ENCODE measurements at places on chromosomes 13 and 19. TPM values are rescaled to one million over a fixed set of nuclear protein-coding genes. Genes with fewer than 3 reads are reported as not detected.

Gene KLK11
- not detected for total RNA-seq

Gene CYP2A6
- not detected for total RNA-seq

Gene MEIS3
- total RNA-seq = 9.8 TPM

Gene C19orf44
- total RNA-seq = 5.0 TPM

Gene KLF1
- total RNA-seq = 0.69 TPM

Gene CBY2
- total RNA-seq = not detected

Gene WASF3
- 46.3 TPM for total RNA-seq

Gene SNRPD2
- total RNA-seq = 123 TPM

Gene CYP4F12
- total RNA-seq = 5.9 TPM

Gene TTC9B
- total RNA-seq = 0.28 TPM

Gene SLC7A1
- total RNA-seq = 60.5 TPM

Gene IER2
- 201 TPM for total RNA-seq

Gene LILRA1
- total RNA-seq = 2.5 TPM

Gene PROSER1
- 19.4 TPM for total RNA-seq

Gene SLC8A2
- 0.47 TPM for total RNA-seq

Gene MAST1
- total RNA-seq = not detected

Gene PLPP2
- total RNA-seq = 13.7 TPM

Gene ANKRD27
- total RNA-seq = 38.5 TPM

Gene CSNK1G2
- total RNA-seq = 53.6 TPM

Gene KIR2DL3
- total RNA-seq = not detected

Gene ZNF414
- total RNA-seq = 7.8 TPM

Gene ZNF805
- 14.8 TPM for total RNA-seq

Gene LILRB4
- 36.7 TPM for total RNA-seq

Gene CEACAM8
- total RNA-seq = not detected

Gene JUNB
- total RNA-seq = 2,498 TPM

Gene URAD
- 1.3 TPM for total RNA-seq

Gene RYR1
- total RNA-seq = 1.9 TPM

Gene C13orf42
- not detected for total RNA-seq

Gene OBI1
- total RNA-seq = 5.8 TPM

Gene CABP5
- total RNA-seq = not detected

Gene SHISA2
- total RNA-seq = 0.74 TPM

Gene DBP
- total RNA-seq = 3.0 TPM

Gene PCDH20
- total RNA-seq = 0.84 TPM

Gene CCDC169
- total RNA-seq = 0.56 TPM

Gene PINLYP
- 18.4 TPM for total RNA-seq

Gene NLRP5
- not detected for total RNA-seq

Gene APC2
- total RNA-seq = 0.19 TPM

Gene ATP4A
- not detected for total RNA-seq

Gene KLK5
- not detected for total RNA-seq

Gene HMGB1
- total RNA-seq = 215 TPM

Gene C1QTNF9B
- total RNA-seq = not detected

Gene SIGLEC11
- 6.9 TPM for total RNA-seq

Gene LSM7
- total RNA-seq = 105 TPM

Gene ZIC5
- total RNA-seq = not detected

Gene SF3A2
- 18.8 TPM for total RNA-seq

Gene TEX101
- total RNA-seq = not detected

Gene PROZ
- total RNA-seq = not detected

Gene C19orf38
- total RNA-seq = 1.0 TPM

Gene ZNF729
- total RNA-seq = not detected

Gene PRTN3
- not detected for total RNA-seq

Gene RAB3A
- 2.0 TPM for total RNA-seq

Gene JUND
- total RNA-seq = 620 TPM

Gene SYCN
- not detected for total RNA-seq

Gene MAMSTR
- 0.63 TPM for total RNA-seq

Gene KASH5
- total RNA-seq = 0.56 TPM

Gene LILRA6
- total RNA-seq = 2.1 TPM

Data from omental fat pad (tissue), 4 donors.